Dermis microvascular lymphatic vessel endothelial cell (primary cell): ENCODE measurements at places on chromosomes 11 and 22.

GRCh38 chr22:27463121-27463660 is 338.4 kb downstream of the MN1 start:
- DNase-seq = no peak

- DNase-seq = no peak
These were observed 174.5 kb downstream of the CEP164 start for GRCh38 chr11:117502015-117502778.

- peak; percentile 86 for DNase-seq
These were observed 4.3 kb downstream of the ZC3H7B start for GRCh38 chr22:41305646-41306045.

DNA sequence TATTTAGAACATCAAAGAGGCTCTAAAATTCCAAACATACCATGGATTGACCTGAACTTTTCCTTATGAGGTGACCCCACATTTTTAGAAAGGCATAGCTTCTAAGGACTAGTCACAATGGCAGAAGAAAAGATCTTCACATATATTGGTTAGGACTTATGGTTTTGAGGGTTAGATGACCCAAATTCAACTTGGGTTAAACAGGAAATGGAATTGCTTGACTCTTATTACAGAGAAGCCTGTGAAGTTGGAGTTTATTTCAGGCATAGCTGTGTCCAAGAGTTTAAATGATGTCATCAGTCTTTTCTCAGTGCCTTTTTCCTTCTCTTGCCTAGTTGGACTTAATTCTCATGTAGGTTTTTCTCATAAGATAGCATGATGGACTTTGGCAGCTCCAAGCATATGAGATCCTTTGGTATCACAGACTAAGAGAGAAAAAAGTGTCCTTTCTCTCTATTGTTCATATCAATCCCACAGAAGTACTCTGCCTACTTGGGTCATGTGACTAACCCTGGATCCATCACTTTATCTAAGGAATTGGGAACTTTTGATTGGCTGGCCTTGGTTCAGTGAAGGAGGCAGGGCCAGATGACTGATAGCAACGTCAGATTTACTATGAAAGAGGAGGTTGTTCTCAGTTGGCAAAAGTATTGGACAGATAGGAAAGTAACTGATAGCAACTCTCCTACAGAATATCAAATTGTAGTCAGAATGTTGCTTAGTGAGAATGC is 17.3 kb upstream of the RAG1 start:
- no peak for DNase-seq

DNA sequence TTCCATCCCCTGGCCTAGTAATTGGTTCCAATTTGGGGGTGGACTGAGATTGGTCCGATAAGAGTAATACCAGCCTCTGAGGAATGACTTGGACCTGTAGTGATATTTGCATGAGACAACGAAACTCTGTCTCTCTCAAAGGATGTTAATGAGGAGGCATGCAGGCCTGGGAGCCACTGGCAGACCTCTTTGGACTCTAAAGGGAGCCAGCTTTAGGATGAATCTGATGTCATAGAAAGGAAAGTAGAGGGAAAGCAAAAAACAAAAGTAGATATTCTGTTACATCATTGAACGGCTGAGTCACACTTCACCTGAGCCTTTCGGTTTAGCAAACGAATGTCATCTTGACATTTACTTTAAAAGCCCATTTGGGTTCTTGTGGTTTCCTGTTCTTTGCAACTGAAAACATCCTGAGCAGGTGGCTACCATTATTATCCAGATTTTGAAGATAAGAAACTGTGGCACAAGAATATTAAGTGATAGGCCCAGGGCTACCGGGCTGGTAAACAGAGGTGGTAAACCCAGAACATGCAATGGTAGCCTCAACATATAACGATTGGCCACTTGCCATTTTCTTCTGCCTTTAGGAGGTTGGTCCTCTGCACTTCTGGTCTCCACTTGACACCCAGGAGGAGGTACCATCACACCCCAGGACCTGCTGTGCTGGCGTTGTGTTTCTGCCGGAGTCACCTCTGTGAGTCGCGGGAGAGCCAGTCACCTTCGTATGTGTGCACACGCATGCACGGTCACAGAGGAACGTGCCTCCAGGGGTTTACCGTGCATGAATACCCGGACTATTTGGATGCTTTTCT is 42.7 kb downstream of the RTL6 start:
- no peak for DNase-seq

DNA sequence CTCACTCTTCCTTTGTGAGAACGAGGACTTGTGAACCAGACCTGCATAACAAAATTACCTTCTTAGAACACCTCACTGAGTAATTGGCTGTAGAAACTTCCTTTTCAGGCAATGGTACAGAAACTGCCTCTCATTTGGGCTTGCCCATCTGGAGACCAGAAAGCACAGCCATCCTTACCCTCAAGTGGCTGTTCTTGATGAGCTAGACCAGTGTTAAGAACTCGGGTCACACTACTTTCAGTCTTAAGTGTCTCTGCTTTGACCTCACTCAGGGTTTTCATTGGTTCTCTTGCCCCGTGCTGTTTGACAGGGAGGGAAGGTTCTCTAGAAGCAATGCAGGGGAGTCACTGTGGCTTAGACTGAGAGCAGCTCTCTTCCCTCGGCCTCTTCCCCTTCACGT is 29.3 kb downstream of the NAT10 start:
- no peak for DNase-seq

DNA sequence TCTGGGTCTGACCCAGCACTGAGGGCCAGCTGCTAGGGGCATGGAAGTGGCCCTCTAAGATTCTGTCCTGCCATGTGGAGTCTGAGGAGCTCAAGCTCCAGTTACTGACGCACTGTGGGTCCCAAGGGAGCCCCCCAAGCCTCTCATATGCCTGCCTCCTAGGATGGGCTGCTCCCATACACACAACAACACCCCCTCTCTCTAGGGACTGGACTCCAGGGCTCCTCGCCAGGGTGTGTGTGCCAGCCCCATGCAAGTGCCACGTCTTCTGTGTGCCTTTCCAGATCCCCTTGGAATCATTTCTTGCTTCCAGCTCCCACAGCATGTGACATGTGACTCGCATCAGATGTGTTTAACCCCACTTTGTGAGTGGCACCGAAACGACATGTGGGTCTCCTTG is 234.5 kb downstream of the CEP164 start:
- DNase-seq = no peak

DNA sequence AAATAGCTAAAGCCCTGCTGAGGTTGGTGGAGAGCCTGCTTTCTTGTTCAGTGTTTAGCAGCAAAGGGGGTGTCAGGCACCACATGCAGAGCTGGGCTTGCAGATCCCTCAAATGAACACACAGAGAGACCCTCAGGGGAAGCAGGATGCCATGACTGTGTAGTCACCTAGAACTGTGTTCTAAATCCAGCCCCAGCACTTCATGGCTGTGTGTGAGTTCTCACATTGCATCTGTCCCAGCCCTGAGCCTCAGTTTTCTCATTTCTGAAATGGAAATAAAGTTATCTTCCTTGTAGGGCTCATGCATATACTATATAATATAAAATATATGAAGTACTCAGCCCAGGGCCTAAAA is 47.1 kb downstream of the CWC15 start:
- no peak for DNase-seq

DNA sequence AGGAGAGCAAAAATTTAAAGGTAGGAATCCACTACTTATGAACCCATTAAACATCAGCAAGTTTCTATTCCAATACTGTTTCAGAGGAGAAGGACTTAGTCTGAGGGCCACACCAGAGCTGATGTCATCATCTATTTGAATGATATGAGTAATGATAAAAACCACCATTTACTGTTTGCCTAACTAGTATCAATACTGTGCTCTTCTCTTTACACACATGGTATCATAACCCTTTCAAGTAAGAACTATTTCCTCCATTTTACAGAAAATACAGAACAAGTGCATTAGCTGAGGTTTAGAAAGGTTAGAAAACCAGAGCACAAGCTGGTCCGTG is 651.3 kb upstream of the KIRREL3 start:
- no peak for DNase-seq

- DNase-seq = peak; percentile 51
These were observed 41.8 kb downstream of the OSBPL5 start for GRCh38 chr11:3123305-3123704.

DNA sequence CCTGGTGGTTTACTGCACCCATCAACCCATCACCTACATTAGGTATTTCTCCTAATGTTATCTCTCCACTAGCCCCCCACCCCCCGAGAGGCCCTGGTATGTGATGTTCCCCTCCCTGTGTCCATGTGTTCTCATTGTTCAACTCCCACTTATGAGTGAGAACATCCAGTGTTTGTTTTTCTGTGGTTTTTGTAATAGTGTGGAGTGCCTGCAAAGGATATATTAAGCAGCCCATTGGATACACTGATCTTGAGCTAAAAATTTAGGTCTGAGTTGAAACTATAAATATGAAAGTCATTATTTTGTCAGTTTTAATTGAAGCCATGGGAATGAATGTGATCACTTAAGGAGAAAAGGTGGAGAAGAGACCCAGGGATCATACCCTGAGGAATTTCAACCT is 23.0 kb downstream of the MRPL48 start:
- DNase-seq = no peak

DNA sequence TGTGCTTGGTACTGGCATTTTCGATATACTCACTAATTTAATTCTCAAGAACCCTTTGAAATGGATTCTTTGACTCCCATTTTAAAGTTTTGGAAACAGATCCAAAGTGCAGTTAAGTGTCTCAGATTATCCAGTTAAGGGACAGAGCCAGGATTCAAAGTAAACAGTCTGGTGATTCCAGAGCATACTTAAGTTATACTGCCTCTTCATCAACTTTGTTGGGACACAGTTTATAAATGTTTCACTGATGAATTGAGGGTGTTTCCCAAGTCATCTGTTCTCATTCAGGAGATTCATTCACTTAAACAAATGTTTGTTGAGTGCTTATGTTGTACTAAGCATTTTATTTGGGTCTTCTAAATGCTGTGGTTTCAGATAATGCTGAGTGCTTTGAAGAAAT is 17.1 kb downstream of the KDM2A start:
- no peak for DNase-seq

GRCh38 chr11:61778920-61779650 is 13.3 kb downstream of the TMEM258 start:
- no peak for DNase-seq

- no peak for DNase-seq
These were observed 32.2 kb downstream of the ARRB1 start for GRCh38 chr11:75319035-75319877.

- DNase-seq = no peak
These were observed 483 bp upstream of the HYLS1 start for GRCh38 chr11:125886997-125887372.

DNA sequence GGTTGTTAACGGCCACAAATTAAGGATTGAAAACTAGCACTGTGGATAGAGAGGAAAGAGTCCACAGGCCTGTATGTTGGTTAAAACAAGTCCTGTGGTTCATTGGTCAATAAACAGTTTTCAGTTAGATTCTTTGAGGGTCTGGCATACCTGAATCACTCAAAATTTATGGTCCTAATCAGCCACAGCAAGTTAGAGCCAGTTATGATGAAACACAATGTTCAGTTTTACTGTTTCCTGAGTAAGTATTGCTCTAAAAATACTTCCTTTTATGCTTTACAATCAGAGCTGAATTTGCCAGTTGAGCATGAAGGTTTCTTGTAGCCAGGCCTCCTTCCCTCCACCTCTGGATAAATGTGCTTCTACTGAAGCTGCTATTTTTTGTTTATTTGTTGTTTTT is 12.9 kb upstream of the CAT start:
- DNase-seq = no peak

DNA sequence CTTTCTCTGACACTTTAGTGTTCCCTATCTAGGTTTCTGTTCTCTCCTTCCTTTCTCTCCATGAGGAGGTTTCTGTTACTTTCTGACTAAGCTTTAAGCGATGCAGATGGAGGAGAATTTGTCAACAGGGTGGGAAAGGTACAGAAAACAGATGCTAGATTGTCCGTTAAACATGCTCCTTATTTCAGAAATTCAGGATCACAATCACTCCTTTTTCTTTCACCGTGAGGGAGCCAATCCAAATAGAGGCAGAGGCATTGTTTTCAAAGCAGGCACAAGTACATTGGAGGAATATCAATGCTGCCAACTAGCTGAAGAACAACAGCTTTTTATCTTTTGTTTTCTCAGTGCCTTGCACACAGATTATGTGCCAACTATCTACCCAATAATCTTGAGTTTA is 215.7 kb upstream of the FOLH1 start:
- DNase-seq = no peak

- no peak for DNase-seq
These were observed at the start of gene LRP4 for GRCh38 chr11:46918083-46918787. TSS of gene LRP4 (minus strand) at chr11:46918550. CDS start at chr11:46918379, 171 bp downstream.

DNA sequence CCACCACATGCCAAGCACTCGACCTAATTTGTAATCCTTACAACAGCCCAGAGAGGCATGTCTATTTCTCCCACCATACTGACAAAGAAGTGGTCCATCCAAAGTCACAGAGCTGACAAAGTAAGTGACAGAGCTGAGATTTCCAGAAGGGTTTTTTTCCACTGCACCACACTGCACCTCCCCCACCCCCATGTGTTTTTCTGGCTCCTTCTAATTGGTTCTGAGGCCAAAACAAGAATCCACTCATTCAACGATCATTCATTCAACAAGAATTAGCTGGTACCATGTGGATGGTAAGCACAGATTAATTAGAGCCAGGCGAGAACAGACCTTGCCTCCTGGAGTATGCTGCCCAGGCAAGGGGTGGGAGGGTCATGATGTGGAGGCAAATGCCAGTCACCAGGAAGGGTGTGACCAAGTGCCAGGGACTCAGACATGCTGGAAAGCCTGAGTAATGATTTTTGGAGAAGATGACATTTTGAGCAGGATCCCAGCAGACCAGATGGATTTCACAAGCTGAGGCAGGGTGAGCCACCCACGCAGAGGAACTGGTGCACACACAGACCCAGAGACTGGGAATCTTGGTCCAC is 14.9 kb upstream of the PRG2 start:
- DNase-seq = no peak

DNA sequence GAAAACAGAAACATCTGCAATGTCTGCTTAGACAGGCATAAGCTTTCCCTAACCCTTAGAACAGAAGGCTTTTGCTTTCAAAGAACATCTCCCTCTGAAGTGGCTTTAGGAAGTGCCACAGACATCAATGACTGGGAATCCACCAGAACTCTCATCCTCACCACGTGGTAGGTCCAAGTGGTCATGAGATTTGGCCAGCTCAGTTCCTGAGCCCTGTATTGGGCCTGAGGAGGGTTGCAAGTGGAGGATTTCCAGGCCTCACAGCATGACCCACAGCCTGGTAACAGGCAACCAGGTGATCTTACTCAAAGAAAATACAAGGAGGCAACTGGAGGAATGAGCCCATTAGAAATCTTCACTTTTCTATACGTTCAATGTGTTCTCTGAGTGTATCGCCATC is 1.6 kb downstream of the CASP1 start:
- no peak for DNase-seq

DNA sequence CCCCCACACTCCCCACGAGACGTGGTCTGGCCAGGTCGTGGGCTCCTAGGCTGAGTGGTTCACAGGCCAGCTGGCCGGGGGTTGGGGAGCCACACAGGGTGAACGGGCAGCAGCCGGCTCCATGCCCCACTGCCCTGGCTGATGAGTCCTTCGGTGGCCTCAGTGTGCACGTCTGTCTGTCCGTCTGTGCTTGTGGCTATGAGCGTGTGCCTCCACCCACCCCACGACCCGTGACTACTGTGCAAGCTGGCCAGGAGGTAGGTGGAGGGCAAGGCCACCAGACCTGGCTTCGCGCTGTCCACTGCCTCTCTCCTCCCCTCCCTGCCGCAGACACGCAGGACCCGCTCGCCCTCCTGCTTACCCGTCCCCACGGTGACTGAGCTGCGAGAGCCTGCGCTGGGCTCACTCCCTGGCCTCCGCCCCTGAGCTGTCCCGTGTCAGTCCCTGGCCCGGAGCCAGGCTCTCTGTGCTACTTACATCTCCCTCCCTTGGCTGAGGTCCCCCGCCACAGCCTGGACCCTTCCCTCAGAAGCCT is 14.1 kb downstream of the CSDC2 start:
- no peak for DNase-seq

GRCh38 chr22:46286941-46287872 is 9.5 kb upstream of the GTSE1 start:
- DNase-seq = no peak
